ENCODE measurements at places on chromosomes 13 and 19. TPM values are rescaled to one million over a fixed set of nuclear protein-coding genes. Genes with fewer than 3 reads are reported as not detected.

The FCAR gene
- not detected for total RNA-seq

- peaks cover 33% of the 10 kb centered on the region for H3K36me3 ChIP-seq
- no peak overlapping the region for H3K4me3 ChIP-seq
- H3K27ac ChIP-seq, result no peak overlapping the region
- no peaks in the 10 kb centered on the region for H3K4me1 ChIP-seq
Observed at GRCh38 chr19:46390121-46390858, 23.1 kb downstream of the CCDC8 start.

The NLRP11 gene
- not detected for total RNA-seq

The LPAR2 gene
- 39.9 TPM for total RNA-seq

GRCh38 chr13:112790735-112791641 lies 101.2 kb downstream of the ATP11A start:
- no peaks in the 10 kb centered on the region for H3K36me3 ChIP-seq
- peak; percentile 30 for DNase-seq

DNA sequence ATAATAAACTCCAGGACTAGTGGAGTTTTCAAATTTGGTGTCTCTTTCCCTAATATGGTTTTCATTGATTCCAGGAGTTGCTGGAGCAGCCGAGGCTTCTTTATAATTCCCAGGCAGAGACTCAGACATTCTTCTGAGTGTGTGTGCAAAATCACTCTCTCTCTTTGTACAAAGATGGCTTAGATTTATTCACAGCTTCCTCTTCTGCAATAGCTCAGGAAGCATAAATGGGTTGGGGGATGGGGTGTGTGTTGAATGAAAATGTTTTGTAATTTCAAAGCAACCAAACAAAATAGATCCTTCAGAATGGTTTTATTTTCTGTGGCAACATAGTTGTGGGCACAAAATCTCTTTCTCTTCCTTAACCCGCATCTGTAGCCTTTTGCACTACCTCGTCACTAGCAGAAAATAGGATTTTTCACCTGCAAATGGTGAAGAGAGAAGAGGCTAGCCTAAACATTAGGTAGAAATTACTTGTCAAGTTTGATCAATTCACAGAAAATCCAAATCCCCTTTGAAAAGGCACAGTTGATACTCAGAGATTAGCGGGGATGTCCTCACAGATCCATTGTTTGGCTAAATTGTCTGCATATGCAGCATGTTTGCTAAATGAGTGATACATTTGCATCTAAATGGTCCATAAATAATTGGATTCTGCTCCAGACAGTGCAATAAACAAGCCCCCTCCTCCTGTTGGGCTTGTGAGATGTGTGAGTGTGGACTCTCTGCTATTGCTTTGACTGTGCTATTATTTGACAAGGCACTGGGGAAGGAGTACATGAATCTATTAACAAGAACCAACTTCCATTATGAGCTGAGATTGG lies 66.7 kb downstream of the CBY2 start:
- H3K27me3 ChIP-seq, result peaks cover 4% of the 10 kb centered on the region
- no peaks in the 10 kb centered on the region for H3K36me3 ChIP-seq
- DNase-seq, result no peak
- no peak overlapping the region for H3K4me3 ChIP-seq

GRCh38 chr13:46565808-46566750 lies 13.1 kb downstream of the LRCH1 start:
- no peaks in the 10 kb centered on the region for H3K27me3 ChIP-seq
- no peaks in the 10 kb centered on the region for H3K36me3 ChIP-seq
- no peak for DNase-seq
- no peak overlapping the region for H3K4me3 ChIP-seq
- H3K4me1 ChIP-seq, result peaks cover 32% of the 10 kb centered on the region

DNA sequence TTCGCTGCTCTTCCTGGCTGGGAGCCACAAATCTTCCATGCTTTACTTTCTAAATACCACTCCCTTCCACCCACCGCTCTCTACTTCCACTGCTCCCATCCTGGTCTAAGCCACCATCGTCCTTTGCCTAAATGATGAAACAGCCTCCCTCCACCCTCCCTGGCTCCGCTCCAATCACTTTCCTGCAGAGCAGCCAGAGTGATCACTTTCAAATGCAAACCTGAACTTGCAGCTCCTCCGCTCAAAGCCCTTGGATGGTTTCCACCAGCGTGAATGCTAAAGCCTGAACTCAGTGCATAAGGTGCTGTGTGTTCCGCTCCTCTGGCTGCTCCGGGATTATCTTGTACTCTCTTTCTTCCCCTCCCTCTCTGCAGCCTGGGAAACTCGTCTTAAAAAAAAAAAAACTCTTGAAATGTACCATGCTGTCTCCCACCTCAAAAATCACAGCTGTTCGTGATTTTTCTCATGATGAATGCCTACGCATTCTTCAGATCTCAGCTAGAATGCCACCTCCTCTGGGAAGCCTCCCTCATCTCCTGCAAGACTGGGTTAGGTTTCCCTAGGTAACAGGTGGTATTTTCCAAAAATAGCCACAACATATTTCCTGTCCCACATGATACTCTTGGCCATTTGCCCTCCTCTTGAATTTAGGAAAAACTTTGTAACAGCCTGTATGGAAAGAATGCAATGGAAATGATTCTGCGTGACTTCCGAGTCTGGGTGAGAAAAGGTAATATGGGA lies 3.7 kb upstream of the SIN3B start:
- peaks cover 8% of the 10 kb centered on the region for H3K27me3 ChIP-seq
- DNase-seq, result peak; percentile 86
- H3K36me3 ChIP-seq, result no peaks in the 10 kb centered on the region
- peaks cover 2% of the 10 kb centered on the region for H3K4me1 ChIP-seq
- no peak overlapping the region for H3K27ac ChIP-seq
- no peak overlapping the region for H3K4me3 ChIP-seq

DNA sequence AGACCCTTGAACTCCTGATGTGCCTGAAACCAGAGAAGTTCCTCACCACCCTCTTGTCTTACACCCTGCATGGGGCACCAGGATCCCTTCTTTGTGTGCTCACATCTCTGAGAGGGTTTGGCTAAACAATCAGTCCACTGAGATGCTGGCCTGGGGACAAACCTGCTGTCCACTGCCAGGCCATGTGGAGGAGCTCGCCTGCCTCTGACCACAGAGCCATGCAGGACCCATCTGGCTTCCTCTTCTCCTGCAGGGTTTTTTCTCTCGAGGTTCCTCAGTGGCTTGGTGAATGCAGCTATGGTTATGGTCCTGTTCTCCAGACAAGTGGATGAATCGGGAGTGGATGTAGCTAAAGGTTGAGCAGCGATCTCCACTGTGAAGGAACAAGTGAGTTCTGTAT lies 49.1 kb upstream of the MEDAG start:
- no peak overlapping the region for H3K4me3 ChIP-seq
- H3K4me1 ChIP-seq, result peaks cover 3% of the 10 kb centered on the region
- no peak for DNase-seq
- no peak overlapping the region for H3K27ac ChIP-seq
- H3K36me3 ChIP-seq, result no peaks in the 10 kb centered on the region
- H3K27me3 ChIP-seq, result no peaks in the 10 kb centered on the region

GRCh38 chr13:26538363-26539317 lies 18.8 kb upstream of the WASF3 start:
- no peaks in the 10 kb centered on the region for H3K36me3 ChIP-seq
- H3K4me1 ChIP-seq, result no peaks in the 10 kb centered on the region
- DNase-seq, result no peak
- H3K27me3 ChIP-seq, result peaks cover 8% of the 10 kb centered on the region
- H3K27ac ChIP-seq, result no peak overlapping the region

GRCh38 chr13:52879950-52880741 lies 31.7 kb upstream of the PCDH8 start:
- no peaks in the 10 kb centered on the region for H3K27me3 ChIP-seq
- no peaks in the 10 kb centered on the region for H3K4me1 ChIP-seq

The SIGLEC9 gene
- total RNA-seq, result not detected

The IGFL1 gene
- not detected for total RNA-seq

- no peak overlapping the region for H3K27ac ChIP-seq
- no peaks in the 10 kb centered on the region for H3K36me3 ChIP-seq
- H3K4me1 ChIP-seq, result no peaks in the 10 kb centered on the region
- H3K4me3 ChIP-seq, result no peak overlapping the region
- H3K27me3 ChIP-seq, result peaks cover 7% of the 10 kb centered on the region
Observed at GRCh38 chr19:4144666-4145249, 8.7 kb upstream of the CREB3L3 start.

The TTC9B gene
- not detected for total RNA-seq

DNA sequence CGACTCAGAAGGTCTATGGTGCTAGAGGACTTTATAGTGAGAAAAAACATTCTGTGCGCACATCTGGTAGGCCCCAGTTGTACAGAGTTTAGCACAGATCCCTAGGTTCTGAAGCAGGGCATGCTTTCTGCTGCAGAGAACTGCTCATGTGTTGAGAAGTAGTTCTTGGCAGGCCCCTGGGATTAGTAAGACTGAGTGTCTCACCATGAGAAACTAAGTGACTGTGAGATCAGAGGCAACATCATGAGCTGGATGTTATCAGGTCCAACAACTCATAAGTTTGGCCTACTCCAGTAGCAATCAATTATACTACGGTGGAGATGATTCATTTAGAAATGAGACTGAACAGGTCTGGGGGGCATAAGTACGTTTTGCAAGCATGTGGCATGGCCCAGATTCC lies 507.4 kb upstream of the KLF12 start:
- peaks cover 3% of the 10 kb centered on the region for H3K4me1 ChIP-seq
- no peak overlapping the region for H3K4me3 ChIP-seq
- H3K27ac ChIP-seq, result no peak overlapping the region
- no peak for DNase-seq

DNA sequence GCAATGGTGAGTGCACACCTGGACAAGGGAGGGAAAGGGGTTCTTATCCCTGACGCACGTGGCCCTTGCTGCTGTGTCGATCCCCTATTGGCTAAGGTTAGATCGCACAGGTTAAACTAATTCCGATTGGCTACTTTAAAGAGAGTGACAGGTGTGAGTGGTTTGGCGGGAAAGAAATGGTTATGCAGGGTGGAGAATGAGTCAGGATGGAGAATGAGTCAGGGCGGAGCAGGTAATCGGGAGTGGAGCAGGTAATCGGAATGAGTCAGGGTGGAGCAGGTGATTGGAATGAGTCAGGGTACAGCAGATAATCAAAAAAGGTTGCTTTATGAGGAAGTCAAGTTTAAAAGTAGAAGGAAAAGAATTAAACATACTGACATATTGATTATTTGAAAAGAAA lies 24.4 kb upstream of the SIAH3 start:
- H3K4me3 ChIP-seq, result no peak overlapping the region
- no peak overlapping the region for H3K27ac ChIP-seq
- H3K4me1 ChIP-seq, result peaks cover 11% of the 10 kb centered on the region
- H3K27me3 ChIP-seq, result no peaks in the 10 kb centered on the region
- no peak for DNase-seq
- H3K36me3 ChIP-seq, result no peaks in the 10 kb centered on the region

DNA sequence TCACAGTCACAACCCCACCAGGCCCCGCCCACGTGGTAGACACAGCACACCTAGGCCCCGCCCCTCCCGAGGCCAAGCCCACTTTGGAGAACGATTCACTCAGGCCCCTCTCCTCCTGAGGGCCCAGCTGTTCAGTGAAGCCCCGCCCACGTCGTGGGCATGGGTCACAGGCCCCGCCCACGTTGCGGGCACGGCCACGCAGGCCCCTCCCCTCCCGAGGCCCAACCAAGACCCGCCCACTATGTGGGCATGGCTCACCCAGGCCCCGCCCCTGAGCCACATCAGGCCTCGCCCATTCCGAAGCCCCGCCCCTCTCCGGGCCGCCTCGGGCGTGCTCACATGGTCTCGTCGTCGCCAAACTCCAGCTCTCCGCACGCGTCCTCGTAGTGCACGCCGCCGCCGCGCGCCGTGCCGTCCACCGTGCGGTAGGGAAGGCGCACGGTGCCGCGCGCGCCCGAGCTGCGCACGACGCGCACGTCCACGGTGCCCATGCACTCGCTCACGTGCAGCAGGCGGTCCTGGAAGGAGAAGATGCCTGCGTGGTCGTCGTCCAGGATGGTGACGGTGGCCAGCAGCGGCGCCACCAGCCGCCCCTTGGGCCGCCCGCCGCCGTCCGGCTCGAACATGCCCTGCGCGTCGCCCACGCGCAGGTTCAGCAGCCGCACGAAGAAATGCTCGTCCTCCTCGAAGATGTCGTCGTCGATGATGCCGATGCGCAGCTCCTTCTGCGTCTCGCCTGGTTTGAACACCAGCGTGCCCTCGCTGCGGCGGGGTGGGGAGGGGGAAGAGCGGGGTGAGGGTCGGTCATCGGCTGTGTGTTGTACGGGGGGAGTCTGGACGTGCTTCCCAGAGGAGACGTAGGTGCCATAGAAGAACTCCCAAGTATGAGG lies 24.0 kb downstream of the SLC8A2 start:
- peak; percentile 48 for DNase-seq
- H3K27ac ChIP-seq, result no peak overlapping the region
- H3K4me3 ChIP-seq, result peak overlapping the region; percentile 17

GRCh38 chr19:21094347-21095025 lies 12.5 kb downstream of the ZNF714 start:
- no peak overlapping the region for H3K27ac ChIP-seq
- no peaks in the 10 kb centered on the region for H3K27me3 ChIP-seq
- no peaks in the 10 kb centered on the region for H3K4me1 ChIP-seq
- no peaks in the 10 kb centered on the region for H3K36me3 ChIP-seq
- no peak for DNase-seq

DNA sequence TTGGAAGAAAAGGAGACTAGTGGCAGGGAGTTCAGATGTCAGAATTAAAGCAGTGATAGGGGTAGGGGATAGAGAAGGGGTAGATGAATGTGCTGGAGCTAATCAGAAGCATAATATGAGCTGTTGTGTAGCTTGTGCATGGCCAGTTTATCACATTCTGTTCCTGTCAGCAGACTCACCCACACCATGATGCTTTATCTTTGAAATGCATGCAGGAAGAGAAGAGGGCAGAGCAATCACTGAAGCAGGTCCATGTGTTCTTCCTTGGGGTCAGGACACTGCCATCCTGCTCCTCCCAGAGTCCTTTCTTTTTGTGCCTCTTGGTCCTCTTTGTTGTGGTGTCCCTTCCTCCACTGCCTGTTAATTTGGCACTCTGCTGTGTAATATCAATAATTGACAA lies 5.8 kb downstream of the CHAMP1 start:
- no peak overlapping the region for H3K4me3 ChIP-seq
- H3K4me1 ChIP-seq, result peaks cover 28% of the 10 kb centered on the region
- H3K36me3 ChIP-seq, result peaks cover 31% of the 10 kb centered on the region
- no peaks in the 10 kb centered on the region for H3K27me3 ChIP-seq

- H3K36me3 ChIP-seq, result no peaks in the 10 kb centered on the region
- H3K4me1 ChIP-seq, result peaks cover 10% of the 10 kb centered on the region
- no peak for DNase-seq
- H3K27me3 ChIP-seq, result no peaks in the 10 kb centered on the region
- H3K27ac ChIP-seq, result no peak overlapping the region
Observed at GRCh38 chr19:35046461-35046860, 4.9 kb downstream of the HPN start.

The ZSCAN1 gene
- 38.4 TPM for total RNA-seq

Data from cardiac muscle cell (in vitro differentiated cells and primary cell).